ENCODE measurements at places on chromosomes 7 and 10. TPM values are rescaled to one million over a fixed set of nuclear protein-coding genes. Genes with fewer than 3 reads are reported as not detected.

ODAD2 gene
- not detected for total RNA-seq

AKR1C8 gene
- not detected for total RNA-seq

DNA sequence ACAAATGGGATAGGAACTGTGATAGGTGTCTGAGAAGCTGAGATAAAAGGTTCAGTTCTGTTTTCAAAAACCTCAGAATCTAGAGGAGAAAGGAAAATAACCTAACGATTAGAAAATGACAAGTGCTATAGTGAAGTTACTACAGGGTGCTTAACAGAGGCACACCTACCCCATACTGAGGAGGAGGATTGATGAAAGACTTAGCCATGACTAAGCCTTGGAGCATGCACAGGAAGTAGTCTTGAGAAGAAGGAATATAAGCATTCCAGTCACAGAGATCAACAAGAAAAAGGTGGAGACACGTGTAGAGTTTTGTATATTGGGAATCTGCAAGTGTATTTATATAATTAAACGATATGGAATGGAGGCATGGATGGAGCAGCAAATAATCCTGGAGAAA is 1225.5 kb upstream of the CELF2 start:
- no peak for DNase-seq

GRCh38 chr10:124745673-124746072 is 1.5 kb upstream of the FAM53B start:
- peak; percentile 56 for DNase-seq

DNA sequence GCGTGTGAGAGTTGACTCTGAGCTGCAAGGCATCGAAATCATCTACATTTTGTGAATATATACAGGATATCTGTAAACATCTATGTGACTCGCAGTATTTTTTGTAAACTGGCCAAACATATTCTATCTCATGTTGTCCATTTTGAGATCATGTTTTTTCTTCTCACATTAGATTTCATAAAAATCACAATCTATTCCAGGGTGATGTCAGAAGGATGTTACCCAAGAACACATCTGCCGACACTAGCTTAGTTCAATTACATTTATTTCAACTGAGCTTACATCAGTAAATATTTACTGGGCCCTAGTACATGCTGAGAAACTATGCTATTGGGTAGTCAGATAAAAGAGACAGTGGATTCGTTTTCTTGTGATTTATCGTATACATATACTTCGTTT is 2.5 kb upstream of the BUB3 start:
- DNase-seq = no peak

- no peak for DNase-seq
These were observed 42.1 kb downstream of the GSDME start for GRCh38 chr7:24715171-24715570.
